ENCODE measurements at places on chromosomes 6 and 20.

GRCh38 chr6:170190046-170190445 lies 100.8 kb downstream of the DLL1 start:
- DNase-seq: peak; percentile 5

DNA sequence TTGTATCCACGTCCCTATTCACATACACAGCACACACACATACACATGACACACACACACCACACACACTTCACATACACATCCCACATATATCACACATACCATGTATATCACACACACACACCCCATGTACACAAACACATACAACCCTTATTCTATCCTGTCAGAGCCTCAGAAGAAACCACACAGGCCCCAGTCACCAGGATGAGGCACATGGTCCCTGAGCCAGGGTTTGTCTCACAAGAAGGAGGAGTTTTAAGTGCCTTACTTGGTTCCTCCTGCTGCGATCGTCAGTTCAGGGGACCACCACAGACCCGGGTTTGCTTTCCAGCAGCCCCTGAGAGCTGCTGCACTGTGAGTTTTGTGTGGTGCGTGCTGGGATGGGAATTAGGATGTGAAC lies 23.6 kb downstream of the BFSP1 start:
- no peak for DNase-seq

- no peak for DNase-seq
These were observed 112.1 kb downstream of the EPM2A start for GRCh38 chr6:145623231-145623630.

GRCh38 chr6:75236630-75237029 lies 7.0 kb downstream of the COX7A2 start:
- DNase-seq: no peak

DNA sequence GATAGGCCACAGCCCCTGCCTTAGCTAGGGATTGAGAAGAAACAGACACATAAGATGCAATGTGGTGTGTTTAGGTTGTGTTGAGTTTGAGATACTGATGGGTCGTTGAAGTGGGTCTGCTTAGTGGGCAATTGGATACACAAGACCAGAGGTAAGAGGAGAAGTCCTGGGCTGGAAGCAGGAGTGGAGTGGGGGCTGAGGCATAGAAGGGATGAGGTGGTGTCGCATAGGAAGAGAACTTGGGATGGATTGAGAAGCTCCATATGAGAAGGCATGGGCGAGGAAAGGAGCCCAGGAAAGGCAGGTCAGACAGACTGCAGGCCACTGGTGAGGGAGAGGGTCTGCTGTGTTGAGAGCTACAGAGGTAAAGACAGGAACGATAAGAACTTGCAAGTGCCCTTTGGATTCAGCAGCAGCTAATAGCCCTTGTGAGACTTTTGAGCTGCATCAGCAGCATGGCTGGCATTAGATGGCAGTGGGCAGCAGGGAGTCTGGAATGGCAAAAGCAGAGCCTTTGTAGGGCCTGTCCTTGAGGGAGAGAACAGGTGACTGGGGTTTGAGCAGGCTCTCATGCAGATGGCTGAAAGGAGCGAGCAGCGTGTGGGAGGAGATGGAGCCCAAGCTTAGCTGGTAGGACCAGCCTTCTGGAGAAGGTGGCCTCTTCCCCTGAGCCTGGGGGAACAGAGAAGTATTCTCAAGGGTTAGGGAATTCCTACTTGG lies 33.2 kb downstream of the PLCG1 start:
- no peak for DNase-seq

DNA sequence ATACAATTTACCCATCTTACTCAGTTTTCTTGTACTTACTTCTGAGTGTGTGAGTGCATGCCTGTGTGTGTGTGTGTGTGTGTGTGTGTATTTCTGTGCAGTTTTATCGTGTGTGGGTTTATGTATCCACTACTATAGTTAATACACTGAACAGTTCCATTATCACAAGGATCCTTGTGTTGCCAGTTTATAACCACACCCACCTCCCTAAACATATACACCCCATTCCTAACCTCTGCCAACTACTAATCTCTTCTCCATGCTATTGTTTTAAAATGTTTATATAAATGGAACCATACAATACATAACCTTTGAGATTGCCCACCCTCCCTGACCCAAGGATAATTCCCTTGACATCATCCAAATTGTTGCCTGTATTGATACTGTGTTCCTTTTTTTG lies 18.7 kb downstream of the POFUT1 start:
- no peak for DNase-seq

GRCh38 chr6:6972456-6972855 lies 135.3 kb upstream of the RREB1 start:
- DNase-seq: no peak

- no peak for DNase-seq
These were observed 318.2 kb upstream of the RGS17 start for GRCh38 chr6:153449279-153449678.

- DNase-seq: no peak
These were observed 63.3 kb downstream of the PLCG1 start for GRCh38 chr20:41200446-41201202.

GRCh38 chr20:3461211-3461771 lies 9.5 kb upstream of the ATRN start:
- no peak for DNase-seq

GRCh38 chr20:61251529-61252393 lies at the start of gene CDH4:
Gene CDH4 (plus strand): TSS chr20:61252261.
- peak; percentile 69 for DNase-seq

- DNase-seq: no peak
These were observed 43.2 kb downstream of the LY86 start for GRCh38 chr6:6631534-6632276.

GRCh38 chr6:30564114-30564513 lies 7.0 kb downstream of the PRR3 start:
- DNase-seq: no peak

DNA sequence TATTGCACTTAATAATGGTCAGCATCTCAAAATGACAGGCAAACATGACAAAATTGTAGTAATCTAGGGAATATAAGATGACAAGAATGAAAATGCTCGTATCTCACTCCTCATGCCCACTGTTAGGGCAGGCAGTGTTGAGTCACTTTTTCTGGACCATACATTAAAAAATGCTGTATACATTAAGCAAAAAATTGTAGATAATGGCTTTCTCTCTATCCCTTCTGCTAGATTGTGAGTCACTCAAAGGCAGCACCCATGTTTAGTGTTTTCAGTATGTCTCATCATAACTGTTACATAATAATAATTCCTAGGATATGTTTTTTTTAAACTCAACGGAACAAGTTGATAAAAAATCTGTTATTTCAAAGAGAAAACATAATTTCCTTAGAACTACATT lies 199.3 kb downstream of the TENT5A start:
- DNase-seq: no peak

- DNase-seq: peak; percentile 68
These were observed at the start of gene CCN2 for GRCh38 chr6:131950767-131951575. Gene CCN2 (minus strand): TSS chr6:131951372. CDS start chr6:131951172, 200 bp downstream.

- DNase-seq: no peak
These were observed 100.5 kb upstream of the SLC22A23 start for GRCh38 chr6:3557336-3557735.

DNA sequence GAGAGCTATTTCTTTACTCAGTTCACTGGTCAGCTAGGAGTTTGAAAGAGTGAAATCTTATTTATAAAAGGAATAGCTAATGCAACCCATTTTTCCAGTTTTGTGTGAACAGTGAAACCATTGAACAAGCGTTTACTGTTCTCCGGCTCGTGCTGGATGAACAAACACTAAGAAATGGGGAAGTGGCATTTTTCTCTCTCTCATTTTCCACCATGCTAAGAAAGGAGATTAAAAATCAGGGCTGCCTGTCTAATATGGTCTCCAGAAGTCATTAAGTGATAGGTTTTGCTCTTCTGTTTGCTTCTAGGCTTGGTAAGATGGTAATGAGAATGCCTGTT lies 774 bp upstream of the SFT2D1 start:
- no peak for DNase-seq

DNA sequence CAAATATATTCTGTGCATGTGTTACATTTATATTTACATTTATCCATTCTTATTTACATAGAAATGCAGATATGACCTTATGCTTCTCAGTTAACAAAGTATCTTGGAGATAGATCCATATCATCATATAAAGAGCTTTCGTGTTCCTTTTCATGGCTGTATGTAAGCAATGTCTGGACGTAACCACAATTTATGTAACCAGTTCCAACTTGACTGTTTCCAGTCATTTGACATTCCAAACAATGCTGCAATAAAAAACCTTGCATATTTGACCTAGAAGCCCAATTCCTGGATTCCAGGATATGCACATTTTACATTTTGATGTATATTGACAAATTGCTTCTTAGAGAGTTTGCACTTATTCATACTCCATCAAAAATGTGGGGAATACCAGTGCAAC lies 113.7 kb upstream of the F13A1 start:
- DNase-seq: no peak

DNA sequence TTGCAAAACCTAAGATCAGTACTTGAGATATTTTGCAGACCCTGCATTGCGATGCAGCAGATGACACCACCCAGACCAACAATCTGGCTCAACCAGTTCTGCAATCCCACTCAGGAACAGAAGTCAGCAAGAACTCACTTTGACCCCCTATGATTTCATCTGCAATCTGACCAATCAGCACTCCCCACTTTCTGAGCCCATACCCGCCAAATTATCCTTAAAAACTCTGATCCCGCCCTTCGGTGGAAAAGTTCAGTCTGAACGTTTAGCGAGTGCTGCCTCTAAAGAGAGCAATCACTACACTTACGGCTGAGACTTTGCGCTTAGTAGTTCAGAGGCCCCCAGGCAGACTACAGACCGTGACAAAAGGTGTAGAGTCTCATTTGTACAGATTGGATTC lies 17.3 kb upstream of the KIAA1586 start:
- no peak for DNase-seq

- no peak for DNase-seq
These were observed 85.6 kb downstream of the TTLL2 start for GRCh38 chr6:167410462-167410861.

DNA sequence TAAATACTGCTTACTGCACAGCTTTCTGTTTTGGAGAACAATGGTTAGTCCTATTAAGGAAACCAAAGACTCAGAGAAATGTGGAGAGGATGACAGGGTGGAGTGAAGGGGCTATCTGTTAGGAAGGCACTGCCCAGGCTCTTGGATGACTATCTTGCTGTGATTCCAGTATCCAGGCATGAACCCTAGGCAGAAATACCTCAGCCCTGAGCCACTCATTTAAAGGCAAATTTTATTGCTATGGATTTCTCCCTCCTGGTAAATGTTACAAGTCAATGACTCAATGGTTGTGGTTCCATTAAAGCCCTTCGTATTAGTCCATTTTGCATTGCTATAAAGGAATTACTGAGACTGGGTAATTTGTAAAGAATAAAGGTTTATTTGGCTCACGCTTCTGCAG lies 25.9 kb downstream of the ADGRF4 start:
- no peak for DNase-seq

- DNase-seq: no peak
These were observed 33.7 kb upstream of the HBS1L start for GRCh38 chr6:135088281-135088680.

DNA sequence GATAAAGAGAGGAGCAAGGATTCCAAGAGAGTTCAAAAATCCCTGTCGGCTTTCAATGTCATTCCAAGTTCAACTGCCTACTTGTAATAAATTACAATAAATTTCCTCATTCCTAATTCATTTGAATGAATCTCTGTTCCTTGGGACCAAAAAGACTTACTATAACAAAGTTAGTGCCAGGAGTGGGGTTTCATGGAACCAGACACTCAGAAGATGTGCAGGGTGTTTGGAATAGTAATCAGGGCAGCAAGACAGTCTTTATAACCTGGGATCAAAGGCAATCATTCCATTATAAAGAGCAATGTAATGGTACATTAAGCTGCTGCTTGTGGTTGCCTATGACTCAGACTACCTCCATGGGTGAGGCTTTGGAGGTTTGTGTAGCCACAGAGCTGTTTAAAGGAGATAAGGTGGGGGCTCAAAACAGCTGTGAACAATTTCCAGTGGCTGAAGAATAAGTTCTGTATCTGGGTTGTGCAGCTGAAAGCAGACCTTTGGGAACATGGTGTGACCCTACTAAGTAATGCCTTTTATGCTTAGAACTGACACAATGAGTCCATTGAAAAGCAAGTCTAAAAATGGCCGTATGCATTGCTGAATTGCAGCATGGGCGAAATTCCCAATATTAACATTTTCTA lies 159.9 kb downstream of the LINC00237 start:
- DNase-seq: no peak

DNA sequence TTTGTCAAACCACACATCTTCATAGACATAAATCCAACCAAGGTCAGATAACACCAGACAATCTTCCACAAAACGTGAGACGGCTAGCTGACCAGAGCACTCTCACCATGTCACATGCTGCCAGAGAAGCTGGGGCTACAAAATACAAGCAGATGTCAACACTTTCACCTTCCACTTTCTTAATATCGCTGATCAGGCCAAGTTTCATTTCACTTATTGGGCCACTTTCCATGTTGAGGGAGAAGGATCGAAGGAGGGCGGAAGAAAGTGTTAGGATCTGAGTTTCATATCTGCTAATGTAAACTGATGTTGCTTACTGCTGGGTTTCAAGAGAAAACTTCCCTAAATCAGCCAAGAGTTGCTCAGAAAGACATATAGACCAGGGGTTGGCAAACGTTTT lies 177.0 kb upstream of the PRDM1 start:
- DNase-seq: no peak

GRCh38 chr6:146590492-146590891 lies 8.3 kb upstream of the ADGB start:
- DNase-seq: no peak

DNA sequence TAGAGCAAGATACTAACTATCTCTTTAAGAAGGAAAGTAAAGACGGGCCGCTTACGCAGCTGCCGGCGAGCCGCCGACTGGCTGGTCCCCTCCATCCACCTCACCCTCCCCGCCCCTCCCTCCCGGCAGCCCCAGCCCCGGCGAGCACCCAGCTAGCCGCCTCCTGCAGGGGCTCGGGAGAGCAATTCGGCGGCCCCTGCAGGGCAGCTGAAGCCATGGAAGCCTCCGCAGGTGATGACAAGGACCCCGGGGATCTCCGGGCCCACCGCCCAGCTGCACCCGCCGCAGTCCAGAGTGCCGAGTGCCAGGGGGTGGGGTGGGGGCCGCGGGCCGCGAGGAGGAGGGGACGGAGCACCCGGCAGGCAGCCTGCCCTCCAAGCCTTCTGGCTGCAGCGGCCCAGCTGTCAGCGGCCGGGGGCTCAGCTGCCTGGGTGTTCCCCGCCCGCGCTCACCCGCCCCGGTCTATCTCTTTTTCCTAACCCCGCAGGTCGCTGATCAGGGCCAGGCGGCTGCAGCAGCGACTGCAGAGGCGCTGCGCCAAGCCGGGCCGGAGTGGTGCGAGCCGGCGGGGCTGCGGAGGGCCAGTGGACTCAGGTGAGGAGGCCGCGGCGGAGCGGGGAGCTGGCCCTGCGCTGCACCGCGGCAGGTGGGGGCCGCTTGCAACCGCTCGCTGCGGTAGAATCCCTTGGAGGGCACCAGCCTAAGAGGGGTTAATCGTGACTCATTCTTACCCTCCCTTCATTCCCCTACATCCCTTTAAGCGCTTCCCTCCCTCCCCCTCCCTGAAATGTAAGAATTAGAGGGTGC lies at the start of gene SNPH:
TSS of gene SNPH (plus strand) at position 128 of the 807 bp plus-strand sequence. CDS start 29,946 bp downstream, outside the sequence.
- DNase-seq: peak; percentile 52
